Thymus (tissue), 14 donors: ENCODE measurements at places on chromosomes 7 and 10. TPM values are rescaled to one million over a fixed set of nuclear protein-coding genes. Genes with fewer than 3 reads are reported as not detected.

GRCh38 chr10:127418536-127419168, 130.5 kb upstream of the NPS start:
- no peaks in the 10 kb centered on the region for H3K36me3 ChIP-seq
- no peak for DNase-seq
- H3K27ac ChIP-seq = no peak overlapping the region
- no peaks in the 10 kb centered on the region for H3K27me3 ChIP-seq

DNA sequence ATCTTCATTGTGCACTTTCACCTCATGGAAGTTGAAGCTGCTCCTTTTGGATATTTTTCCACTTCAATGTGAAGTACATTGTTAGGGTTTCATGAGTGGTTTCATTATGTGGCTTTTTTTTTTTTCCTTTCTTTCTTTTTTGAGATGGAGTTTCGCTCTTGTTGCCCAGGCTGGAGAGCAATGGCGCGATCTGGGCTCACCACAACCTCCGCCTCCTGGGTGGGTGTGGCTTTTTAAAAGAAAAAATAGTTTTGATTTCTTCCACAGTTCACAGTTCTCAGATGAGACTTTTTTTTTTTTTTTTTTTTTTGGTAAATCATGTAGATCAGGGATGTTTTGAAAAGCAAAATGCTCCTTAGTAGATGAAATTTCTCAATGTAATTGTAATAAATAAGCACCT, 652.3 kb upstream of the ANKRD30A start:
- DNase-seq = no peak
- no peaks in the 10 kb centered on the region for H3K36me3 ChIP-seq
- no peaks in the 10 kb centered on the region for H3K4me1 ChIP-seq
- no peak overlapping the region for H3K27ac ChIP-seq

- no peaks in the 10 kb centered on the region for H3K36me3 ChIP-seq
- H3K27ac ChIP-seq = no peak overlapping the region
- no peak overlapping the region for H3K4me3 ChIP-seq
- H3K27me3 ChIP-seq = no peaks in the 10 kb centered on the region
- no peaks in the 10 kb centered on the region for H3K4me1 ChIP-seq
These were observed 38.5 kb upstream of the EXOC6 start for GRCh38 chr10:92809840-92810239.

GRCh38 chr10:48470115-48470892, 134.6 kb downstream of the ARHGAP22 start:
- H3K27me3 ChIP-seq = no peaks in the 10 kb centered on the region
- H3K4me3 ChIP-seq = no peak overlapping the region
- peak; percentile 24 for DNase-seq
- peak overlapping the region; percentile 61 for H3K27ac ChIP-seq

DNA sequence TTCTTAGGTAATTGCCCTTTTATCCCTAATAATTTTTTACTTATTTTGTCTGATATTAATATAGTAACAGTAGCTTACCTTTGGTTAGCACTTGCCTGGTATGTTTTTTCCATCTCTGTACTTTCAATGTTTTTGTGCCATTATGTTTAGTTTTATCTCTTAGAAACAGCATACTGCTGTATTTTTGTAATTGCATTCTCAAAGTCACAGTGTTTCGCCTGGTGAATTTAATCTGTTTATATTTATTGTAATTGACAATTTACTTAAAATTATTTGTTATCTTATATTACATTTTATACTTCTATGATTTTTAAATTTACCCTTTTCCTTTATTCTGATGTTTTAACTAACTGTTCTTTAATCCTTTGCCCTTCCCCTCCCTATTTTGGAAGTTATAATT, 166.4 kb downstream of the RELN start:
- H3K27ac ChIP-seq = no peak overlapping the region
- no peak for DNase-seq
- H3K36me3 ChIP-seq = no peaks in the 10 kb centered on the region
- H3K4me3 ChIP-seq = no peak overlapping the region
- no peaks in the 10 kb centered on the region for H3K4me1 ChIP-seq

DNA sequence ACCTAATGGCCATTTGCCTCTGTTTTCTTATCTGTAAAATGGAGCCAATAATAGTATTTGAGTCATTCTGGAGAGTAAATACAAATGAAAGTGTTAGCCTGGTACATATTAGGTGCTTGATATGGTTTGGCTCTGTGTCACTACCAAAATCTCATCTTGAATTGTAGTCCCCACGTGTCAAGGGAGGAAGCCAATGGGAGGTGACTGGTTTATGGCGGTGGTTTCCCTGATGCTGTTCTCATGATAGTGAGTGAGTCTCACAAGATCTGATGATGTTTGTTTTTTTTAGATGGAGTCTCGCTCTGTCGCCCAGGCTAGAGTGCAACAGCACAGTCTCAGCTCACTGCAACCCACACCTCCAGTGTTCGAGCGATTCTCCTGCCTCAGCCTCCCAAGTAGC, 194.0 kb upstream of the SEMA3E start:
- H3K27ac ChIP-seq = no peak overlapping the region
- H3K4me1 ChIP-seq = no peaks in the 10 kb centered on the region
- H3K27me3 ChIP-seq = no peaks in the 10 kb centered on the region
- H3K4me3 ChIP-seq = no peak overlapping the region

DNA sequence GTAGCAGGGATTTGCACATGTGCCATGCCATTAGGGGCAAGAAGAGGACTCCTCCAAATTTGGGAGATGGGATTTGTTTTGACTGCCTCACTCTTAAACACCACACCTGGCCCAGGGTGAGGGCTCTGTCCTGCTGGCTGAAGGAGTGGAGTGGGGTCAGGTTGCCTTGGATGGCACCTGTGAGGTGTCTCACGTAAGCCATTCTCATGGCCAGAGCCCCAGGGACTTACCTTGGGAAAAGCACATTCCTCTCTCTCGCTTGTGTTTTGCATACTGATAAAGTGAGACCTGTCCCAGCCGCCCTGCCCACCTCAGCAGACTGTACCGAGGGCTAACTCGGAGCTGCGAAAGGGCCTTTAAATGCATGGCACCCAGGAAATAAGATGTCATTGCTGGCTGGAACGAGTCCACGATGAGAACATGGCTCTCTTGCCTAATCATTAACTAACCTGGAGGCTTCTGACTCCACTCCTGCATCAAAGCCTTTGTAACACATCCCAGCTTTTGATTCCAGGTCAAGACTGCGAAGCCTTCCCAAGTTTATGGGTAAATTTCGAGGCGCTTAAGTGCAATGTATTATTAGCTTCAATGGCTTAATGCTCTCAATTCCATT, 184.0 kb upstream of the RNF32 start:
- H3K36me3 ChIP-seq = no peaks in the 10 kb centered on the region
- H3K4me1 ChIP-seq = no peaks in the 10 kb centered on the region

The NUTM2D gene
- 3.3 TPM for total RNA-seq

The SEMA3C gene
- 5.6 TPM for total RNA-seq

The PCDH15 gene
- total RNA-seq = 0.14 TPM

The HOXA3 gene
- 0.80 TPM for total RNA-seq
